ENCODE measurements at places on chromosomes 1 and 21.

- no peak for DNase-seq
Measured at GRCh38 chr1:37410815-37411214, 63.6 kb upstream of the ZC3H12A start.

DNA sequence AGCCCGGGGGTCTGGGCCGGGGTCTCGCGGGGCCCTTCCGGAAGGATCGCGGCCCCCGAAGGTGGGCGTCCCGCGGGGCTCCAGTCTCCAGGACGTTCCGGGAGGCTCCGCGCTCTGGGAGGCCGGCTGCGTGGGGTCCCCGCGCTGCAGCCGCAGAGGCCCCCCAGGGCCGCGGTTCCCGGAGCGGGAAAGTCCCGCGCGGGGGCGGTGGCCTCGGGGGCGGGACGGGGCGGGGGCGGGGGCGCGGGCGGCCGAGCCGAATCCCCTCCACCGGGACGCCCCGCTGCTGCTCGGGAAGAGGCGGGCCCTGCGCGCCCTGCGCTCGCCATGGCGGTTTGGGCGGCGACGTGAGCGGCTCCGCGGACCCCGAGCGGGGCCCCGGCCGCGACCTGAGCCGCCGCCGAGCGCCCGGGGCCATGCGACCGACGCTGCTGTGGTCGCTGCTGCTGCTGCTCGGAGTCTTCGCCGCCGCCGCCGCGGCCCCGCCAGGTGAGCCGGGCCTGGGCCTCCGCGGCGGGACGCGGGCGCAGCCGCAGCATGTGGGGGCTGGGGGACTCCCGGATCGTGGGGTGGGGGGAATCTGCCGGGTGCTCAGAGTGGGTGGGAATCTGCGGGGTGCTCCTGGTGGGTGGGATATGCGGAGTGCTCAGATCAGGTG is at the start of gene IFNGR2:
Gene IFNGR2, plus strand, starts transcription at position 286 of the 658 bp plus-strand sequence. Its CDS starts 131 bp downstream, at position 417.
- peak; percentile 46 for DNase-seq

DNA sequence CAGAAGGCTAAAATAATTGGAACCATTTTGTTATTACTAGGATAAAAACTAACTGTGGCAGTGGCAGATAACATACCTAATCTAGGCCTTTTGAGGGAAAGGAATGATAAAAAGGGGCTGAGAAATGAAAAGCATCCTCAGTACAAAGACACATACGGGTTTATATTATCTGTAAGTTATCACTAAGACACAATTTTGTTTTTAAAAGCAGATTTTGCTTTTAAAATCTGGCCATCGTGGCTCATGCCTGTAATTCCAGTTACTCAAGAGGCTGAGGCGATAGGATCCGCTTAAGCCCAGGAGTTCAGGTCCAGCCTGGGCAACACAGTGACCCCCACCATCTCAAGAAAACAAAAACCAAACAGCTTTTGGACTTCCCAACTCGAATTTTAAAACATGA is 24.8 kb upstream of the HP1BP3 start:
- no peak for DNase-seq

GRCh38 chr1:57632401-57632800 is 208.5 kb upstream of the DAB1 start:
- DNase-seq = no peak

- no peak for DNase-seq
Measured at GRCh38 chr1:216566641-216567205, 143.5 kb upstream of the USH2A start.

- DNase-seq = no peak
Measured at GRCh38 chr1:7009741-7010525, 224.7 kb downstream of the CAMTA1 start.

DNA sequence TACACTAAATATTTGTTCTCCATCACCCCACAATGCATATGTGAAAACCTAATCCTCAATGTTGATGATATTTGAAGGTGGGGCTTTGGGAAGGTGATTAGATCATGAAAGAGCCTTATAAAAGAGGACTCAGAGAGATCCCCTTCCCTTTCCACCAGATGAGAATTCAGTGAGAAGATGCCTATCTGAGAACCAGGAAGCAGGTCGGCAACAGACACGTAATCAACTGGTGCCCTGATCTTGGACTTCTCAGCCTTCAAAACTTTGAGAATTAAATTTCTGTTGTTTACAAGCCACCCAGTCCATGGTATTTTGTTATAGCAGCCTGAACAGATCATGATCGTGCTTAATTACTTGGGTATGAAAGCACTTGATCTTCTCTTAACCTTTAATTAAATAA is 329.4 kb downstream of the KCNT2 start:
- no peak for DNase-seq

DNA sequence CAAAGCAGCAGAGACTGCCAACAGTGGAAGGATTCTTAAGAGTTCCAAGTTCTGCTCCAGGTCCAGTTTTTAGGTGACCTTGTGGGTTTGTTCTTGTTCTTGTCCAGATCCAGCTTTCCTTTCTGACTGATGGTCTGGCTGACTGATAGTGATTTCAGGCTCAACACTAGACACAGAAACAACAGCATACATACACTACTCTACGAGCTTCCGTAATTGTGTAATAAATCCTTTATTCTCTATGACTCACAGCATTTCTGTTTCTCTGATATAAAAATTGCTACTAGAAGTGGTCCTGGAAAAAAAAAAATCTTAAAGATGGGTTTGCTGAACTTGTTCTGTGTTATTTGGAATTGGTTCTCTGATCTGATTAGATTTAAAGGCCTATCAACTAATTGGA is 62.2 kb upstream of the PTCH2 start:
- DNase-seq = no peak

DNA sequence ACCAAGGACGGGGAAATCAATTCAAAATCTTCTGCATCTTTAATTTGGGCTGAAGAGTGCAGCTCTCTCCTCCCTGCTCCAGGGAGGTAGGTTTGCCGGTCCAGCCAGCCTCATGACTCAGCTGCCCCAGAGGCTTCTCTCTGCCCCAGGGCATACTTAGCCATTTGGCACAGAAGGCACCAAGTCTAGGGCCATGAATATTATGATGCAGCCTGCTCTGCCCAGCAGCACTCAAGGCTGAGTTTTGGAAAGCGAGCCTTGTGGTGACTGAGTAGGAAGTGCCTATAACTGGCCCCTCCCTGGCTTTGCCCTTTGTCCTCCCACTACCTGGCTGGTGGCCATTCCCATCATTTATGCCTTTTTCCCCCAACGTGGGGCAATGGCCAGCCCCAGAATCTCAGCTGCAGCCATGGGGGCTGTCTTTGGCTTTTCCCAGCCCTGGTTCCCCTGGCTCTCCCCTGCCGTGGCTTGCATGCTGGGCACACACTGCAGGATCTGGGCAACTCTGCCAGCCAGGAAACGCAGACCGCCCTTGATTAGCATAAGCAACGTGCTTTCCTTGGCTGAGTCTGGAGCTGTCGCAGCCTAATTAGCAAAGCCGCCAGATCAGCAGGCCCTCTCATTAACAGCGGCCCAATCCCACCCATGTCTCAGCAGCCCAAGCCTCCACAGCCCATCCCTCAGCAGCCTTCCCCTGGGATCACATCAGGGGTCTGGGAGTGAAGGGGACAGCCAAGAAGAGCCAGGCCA is 258.6 kb upstream of the TMEM51 start:
- DNase-seq = no peak

DNA sequence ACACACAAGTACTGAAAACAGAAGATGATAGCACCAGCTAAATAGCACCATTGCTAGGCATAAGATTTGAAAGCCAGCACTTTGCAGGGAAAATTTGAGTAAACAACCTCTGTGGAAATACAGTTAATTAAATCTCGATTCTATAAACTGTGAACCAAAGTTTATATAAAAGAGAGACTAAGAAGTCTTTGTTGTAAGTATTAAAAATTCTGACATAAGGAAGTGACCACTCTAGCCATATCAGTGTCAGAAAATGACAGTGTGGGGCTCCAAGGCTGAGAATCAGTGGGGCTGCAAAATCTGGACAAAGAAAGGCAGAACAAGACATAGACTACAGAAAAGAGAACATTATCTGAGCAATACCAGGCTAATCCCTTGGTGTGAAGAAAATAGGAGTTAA is 292.2 kb downstream of the ST6GALNAC3 start:
- DNase-seq = no peak

DNA sequence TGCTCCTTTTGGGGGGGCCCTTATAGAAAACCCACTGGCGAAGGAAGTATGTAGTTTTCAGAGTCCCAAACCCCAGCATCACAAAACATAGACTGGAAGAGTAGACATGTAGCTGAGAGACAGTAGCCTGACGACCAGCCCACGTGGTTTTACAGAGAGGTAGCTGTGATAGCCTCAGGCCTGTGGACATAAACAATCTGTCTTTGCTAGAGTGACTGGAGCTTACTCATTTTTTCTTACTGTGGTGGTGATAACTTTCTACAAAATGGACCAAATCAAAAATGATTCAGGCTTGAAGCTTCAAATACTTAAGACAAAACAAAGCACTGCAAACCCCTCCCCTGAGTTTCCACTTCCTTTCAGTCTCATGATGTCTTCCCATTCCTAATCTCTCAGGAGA is 497.0 kb downstream of the RWDD3 start:
- DNase-seq = no peak

DNA sequence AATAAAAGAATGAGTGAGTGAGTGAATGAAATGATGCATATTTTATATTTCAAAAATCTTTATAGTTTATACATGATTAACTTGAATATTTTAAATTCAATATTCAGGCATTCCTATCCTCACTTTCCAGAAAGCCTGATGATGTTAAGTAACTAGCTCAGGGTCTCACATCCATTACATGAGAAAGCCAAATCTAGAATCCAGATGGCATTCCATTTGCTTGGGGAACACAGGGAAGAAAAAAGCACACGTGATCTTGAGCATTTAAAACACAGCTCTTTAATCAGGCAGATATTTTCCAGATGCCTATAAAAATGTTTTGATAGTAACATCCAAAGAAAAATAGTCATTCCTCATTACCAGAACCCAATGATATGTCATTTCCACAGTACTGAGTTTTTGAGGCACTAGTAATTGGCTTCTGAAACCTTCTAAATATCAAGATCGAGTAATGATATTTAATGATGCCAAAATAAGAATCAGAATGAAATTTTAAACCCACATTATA is 291.9 kb downstream of the DSCAM start:
- DNase-seq = no peak

- DNase-seq = no peak
Measured at GRCh38 chr1:213333121-213333520, 282.1 kb downstream of the RPS6KC1 start.

- DNase-seq = no peak
Measured at GRCh38 chr1:222286011-222286410, 261.9 kb downstream of the HHIPL2 start.

DNA sequence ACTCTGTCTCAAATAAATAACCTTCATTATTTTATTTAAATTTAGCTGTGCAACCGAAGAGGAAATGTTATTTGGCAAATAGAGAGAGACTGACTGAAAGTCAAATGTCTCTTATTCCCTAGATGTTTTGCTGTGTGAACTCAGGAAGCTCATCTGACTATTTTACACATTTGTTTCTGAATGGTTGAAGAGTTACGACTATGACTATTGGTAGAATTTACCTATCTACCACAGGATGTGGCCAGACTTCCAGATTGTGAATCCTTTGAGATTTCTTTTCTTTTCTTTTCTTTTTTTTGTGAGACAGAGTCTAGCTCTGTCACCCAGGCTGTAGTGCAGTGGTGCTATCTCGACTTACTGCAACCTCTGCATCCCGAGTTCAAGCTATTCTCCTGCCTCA is 5.3 kb upstream of the SDE2 start:
- DNase-seq = no peak

- DNase-seq = no peak
Measured at GRCh38 chr1:57082711-57083439, 117.1 kb upstream of the C8B start.

DNA sequence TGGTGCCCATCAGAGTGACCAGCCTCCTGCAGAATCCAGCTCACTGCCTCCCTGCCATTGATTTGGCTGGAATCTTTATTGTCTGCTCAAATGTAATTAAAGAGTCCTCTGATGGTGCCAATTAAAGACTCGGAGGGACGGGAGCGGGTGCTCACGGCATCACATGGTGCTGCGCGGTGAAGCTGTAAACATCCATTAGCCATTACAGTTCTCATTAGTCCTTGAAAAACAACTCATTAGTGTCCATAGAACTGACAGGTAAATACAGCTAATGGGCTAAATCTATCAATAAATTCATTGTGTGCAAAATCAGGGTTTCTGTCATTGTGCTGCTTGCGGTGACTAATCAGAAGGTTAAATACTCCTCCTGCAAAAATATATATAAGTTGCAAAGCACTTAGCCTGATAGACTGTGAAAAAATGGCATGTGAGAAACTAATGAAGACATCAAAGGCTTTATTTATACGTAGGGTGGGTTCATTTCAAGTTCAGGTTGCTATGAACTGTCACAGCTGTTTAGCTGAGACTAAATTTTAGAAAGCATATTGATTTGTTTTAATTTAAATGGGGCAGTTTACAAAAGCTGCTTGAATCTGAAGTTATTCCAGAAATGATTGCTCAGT is 289.8 kb upstream of the POU3F1 start:
- no peak for DNase-seq

GRCh38 chr1:98048244-98048643 is 127.4 kb upstream of the DPYD start:
- DNase-seq = peak; percentile 36

DNA sequence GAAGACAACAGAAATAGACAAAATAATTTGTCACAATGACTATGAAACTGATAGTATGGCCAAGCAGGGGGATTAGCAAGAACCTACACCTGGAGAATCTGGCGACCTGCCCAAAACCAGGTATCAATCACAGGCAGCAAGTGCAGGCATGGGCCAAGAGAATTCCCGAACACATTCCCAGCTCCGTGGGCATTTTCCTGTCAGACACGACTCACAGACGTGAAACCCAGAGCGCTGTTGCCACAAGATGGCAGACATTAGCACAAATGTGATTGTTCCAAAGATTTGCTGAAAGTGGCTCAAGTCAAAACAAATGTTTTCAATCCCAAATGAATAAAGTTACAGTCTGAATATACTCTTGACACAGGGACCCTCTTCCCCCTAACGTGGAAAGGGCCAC is 36.8 kb downstream of the HLCS start:
- no peak for DNase-seq

DNA sequence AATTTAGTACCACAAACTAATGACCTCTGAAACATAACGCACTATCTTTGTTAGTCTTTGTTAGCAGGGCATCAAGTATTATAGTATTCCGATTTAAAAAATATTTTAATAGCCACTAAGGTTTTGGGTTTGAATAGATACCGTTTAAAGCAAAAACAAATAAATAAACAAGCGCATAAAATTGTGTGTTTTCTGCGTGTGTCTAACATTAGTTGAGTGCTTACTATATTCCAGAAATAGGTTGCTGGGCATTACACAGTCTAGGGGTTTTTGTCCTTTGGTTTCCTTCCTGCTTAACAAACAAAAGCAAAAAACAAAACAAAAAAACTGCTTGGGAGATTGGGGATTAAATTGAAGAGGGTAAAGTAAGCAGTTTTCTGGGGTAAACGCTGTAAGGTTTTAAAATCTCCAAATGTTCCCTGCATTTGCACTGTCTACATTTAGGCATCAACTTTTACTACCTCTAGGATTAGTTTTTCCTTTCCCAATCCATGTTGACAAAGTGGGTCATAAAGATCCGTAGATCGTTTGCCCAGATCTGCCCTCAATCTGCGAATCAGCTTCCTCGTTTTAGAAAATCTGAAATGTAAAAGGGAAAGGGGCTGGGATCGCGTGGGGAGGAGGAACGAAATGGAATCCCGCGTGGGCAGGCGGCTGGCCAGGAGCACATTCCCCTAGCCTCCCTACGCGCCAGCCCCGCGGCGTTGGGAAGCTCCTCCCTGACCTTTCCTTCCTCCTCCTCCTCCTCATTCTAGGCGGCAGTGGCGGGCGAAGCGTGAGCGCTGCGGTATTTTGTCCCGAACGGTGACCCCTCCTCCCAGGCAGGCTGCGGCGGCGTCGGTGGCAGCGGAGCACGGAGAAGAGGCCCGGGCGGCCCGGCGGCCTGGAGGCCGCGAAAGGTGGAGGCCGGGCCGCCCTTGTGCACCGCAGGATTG is at the start of gene KCTD3:
Gene KCTD3, plus strand, starts transcription at position 749 of the 935 bp plus-strand sequence. CDS start 382 bp downstream, outside the sequence.
- DNase-seq = peak; percentile 4

- DNase-seq = no peak
Measured at GRCh38 chr1:4027492-4028138, 127.5 kb upstream of the C1orf174 start.

All from stimulated activated CD4-positive, alpha-beta T cell treated with anti-CD3 and anti-CD28 coated beads, TNF-alpha, amount 100 ng/mL, for 4 hours (primary cell).